ENCODE measurements at places on chromosomes 1 and 21. TPM values are rescaled to one million over a fixed set of nuclear protein-coding genes. Genes with fewer than 3 reads are reported as not detected.

Gene SDHB
- 79.8 TPM for total RNA-seq

Gene NPPA
- 2.6 TPM for total RNA-seq

Gene DEPDC1
- total RNA-seq, result 1.2 TPM

Gene SYT2
- not detected for total RNA-seq

Gene NBL1
- 126 TPM for total RNA-seq

Gene FLVCR1
- total RNA-seq, result 6.3 TPM

GRCh38 chr1:153748903-153749302 is 21.1 kb downstream of the INTS3 start:
- no peak for DNase-seq
- H3K4me3 ChIP-seq, result no peak overlapping the region
- peaks cover 85% of the 10 kb centered on the region for H3K36me3 ChIP-seq
- H3K27me3 ChIP-seq, result no peaks in the 10 kb centered on the region
- H3K4me1 ChIP-seq, result peaks cover 43% of the 10 kb centered on the region

DNA sequence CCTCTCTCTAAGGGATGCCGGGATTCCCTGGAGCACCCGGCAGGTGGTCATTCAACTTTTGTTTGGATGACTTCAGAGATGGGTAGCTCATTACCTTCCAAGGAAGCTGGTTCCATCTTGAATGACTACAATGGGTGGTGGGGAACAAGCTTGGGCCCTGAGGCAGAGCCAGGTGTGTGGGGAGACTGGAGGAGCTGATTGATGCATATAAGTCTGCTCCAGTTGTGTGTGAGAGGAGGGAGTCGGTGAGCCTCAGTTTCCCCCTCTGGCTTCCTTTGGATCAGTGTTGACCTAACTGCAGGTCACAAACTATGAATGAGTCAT is 133.8 kb upstream of the ZBTB40 start:
- no peaks in the 10 kb centered on the region for H3K4me1 ChIP-seq
- no peaks in the 10 kb centered on the region for H3K36me3 ChIP-seq
- H3K27me3 ChIP-seq, result peaks cover 24% of the 10 kb centered on the region
- no peak overlapping the region for H3K4me3 ChIP-seq

DNA sequence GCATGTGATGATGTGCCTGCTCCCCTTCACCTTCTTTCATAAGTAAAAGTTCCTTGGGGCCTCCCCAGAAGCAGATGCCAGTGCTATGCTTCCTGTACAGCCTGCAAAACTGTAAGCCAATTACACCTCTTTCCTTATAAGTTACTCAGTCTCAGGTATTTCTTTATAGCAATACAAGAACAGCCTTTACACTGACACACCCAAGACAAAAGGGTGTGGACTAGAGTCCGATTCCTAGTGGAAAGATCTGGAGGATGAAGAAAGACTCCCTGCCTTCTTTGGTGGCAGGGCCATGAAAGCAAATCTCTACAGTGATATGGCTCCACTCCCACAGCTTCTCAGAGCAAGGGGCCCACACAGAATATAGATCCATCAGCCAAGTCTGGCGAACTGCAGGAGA is 209.7 kb upstream of the ST6GALNAC5 start:
- H3K27ac ChIP-seq, result no peak overlapping the region
- no peak for DNase-seq
- no peaks in the 10 kb centered on the region for H3K36me3 ChIP-seq
- no peak overlapping the region for H3K4me3 ChIP-seq
- H3K4me1 ChIP-seq, result no peaks in the 10 kb centered on the region
- H3K27me3 ChIP-seq, result no peaks in the 10 kb centered on the region

DNA sequence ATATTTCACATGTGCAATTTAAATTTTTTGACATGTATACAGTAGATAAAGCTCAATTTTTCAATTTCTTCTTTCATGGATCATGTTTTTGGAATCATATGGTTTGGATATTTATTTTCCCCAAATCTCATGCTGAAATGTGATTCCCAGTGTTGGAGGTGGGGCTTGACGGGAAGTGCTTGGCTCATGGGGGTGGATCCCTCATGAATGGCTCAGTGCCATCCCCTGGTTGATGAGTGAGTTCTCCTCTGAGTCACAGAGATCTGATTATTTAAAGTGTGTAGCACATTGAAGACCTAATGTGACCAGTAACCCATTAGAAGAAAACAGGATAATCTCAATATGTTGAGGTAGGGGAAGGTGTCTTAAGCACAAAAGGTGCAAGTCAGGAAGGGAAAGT is 9.1 kb upstream of the IFI16 start:
- DNase-seq, result peak; percentile 59
- H3K4me1 ChIP-seq, result peaks cover 38% of the 10 kb centered on the region
- no peaks in the 10 kb centered on the region for H3K36me3 ChIP-seq
- H3K4me3 ChIP-seq, result peak overlapping the region; percentile 51
- H3K27ac ChIP-seq, result peak overlapping the region; percentile 82

DNA sequence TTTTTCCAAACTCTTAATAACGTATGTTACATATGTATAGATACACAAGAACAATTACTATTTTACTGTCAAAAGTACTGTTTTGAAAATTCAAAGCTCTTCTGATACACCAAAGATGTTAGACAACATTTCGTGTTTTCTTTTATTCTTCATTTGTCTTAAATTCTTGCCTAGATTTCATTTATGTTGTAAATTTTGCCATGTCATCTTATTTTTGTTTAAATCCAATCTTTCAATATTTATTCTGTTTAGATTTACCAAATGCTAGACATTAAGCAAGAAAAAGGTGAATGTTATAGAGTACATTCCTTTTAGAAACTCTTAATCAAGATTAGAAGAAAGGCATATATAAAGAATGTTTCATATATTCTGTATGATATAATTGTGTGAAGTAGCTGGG is 876.9 kb downstream of the KCNT2 start:
- H3K4me3 ChIP-seq, result no peak overlapping the region
- no peaks in the 10 kb centered on the region for H3K36me3 ChIP-seq
- DNase-seq, result no peak
- no peaks in the 10 kb centered on the region for H3K27me3 ChIP-seq
- H3K27ac ChIP-seq, result no peak overlapping the region

DNA sequence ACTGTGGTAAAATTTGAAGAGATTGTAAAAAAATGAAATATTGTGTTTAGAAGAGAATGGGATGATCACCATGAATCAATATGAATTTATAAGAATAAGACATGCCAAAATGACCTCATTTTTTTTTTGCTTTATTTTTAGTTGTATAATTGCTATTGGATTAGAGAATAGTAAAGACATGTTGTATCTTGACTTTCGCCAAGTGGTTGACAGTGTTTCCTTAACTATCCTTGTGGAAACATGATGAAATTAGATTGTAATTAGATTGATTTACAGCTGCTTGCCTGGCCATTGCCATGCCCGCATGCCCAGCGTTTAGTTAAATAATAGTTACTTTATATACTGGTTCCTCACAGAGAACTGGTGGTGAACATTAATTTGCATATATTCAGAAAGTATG is 154.9 kb downstream of the MAGI3 start:
- no peaks in the 10 kb centered on the region for H3K27me3 ChIP-seq
- no peak for DNase-seq
- H3K27ac ChIP-seq, result no peak overlapping the region
- H3K4me3 ChIP-seq, result no peak overlapping the region
- no peaks in the 10 kb centered on the region for H3K36me3 ChIP-seq

DNA sequence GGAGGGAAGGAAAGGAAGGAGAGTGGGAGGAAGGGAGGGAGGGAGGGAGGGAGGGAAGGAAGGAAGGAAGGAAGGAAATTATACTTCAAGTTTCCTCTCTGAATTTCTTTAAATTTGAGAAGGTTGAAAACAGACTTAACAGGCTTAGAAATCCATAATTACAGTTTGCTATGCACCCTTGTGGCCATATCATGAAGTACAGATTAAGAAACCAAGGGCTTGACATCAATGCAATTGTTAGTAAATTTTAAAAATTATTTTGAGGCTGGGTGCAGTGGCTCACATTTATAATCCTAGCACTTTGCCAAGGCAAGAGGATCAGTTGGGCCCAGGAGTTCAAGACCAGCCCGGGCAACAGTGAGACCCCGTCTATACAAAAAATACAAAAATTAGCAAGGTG is 14.4 kb downstream of the ANP32E start:
- no peak for DNase-seq
- no peaks in the 10 kb centered on the region for H3K4me1 ChIP-seq
- no peak overlapping the region for H3K4me3 ChIP-seq
- no peak overlapping the region for H3K27ac ChIP-seq

DNA sequence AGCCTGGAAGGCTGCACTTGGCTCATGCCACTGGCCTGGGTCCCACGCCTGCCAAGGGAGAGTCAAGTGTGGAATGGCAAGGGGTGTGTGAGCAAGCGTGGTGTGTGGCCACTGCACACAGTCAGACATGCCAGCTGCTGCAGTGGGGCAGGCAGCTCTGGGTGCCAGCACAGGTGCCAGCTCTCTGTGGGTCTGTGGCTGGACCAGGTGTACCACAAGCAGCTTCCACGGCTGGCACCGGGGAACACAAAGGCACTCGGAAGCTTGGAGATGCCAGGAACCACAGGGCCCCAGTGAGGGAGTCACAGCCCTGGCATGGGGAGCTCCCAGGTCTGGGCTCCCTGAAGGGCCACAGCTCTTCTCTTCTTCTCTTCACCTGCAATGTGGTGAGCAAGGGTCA is 34.8 kb downstream of the ACTL8 start:
- no peaks in the 10 kb centered on the region for H3K4me1 ChIP-seq
- no peak for DNase-seq
- no peaks in the 10 kb centered on the region for H3K36me3 ChIP-seq
- no peak overlapping the region for H3K27ac ChIP-seq

DNA sequence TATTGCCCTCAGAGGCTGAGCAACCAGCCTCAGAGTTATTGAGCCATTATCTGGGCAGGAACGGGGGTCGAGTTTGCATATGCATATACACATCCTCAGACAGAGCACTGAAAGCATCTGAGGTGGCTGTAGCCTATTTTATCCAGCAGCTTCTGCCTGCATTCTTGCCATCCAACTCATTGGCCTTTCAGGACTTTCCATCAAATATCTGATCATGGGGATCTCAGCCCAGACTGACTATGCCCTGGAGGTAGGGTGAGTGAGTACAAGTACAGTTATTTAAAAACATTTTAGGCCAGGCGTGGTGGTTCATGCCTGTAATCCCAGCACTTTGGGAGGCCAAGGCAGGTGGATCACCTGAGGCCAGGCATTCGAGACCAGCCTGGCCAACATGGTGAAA is 1.8 kb upstream of the MTF1 start:
- H3K36me3 ChIP-seq, result peaks cover 69% of the 10 kb centered on the region
- H3K4me1 ChIP-seq, result peaks cover 32% of the 10 kb centered on the region
- H3K27ac ChIP-seq, result no peak overlapping the region
- no peak for DNase-seq

DNA sequence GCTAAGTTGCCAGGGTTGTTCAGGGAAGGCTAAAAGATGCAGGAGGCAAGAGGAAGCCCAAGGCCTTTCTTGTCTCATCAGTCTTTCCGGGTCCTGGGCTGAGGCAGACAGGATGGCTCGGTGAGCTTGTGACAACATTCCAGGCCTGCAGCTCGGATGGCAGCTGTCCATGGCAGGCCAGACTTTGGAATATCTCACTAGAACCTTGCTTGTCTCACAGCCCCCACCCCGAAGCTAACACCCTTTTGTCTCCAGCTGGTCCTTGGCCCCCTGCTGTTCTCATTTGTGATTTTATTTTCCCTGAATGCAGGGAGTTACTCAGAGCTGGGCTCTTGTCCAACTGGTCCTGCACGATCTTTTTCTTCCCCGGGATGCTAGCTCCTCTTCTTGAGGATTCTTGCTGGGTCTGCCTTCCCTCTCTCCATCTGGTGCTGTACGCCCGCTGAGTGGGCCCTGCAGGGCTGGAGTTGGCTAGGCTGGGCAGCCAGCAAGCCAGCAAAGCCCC is 477.2 kb upstream of the CAMK1G start:
- no peak for DNase-seq
- no peak overlapping the region for H3K4me3 ChIP-seq
- no peaks in the 10 kb centered on the region for H3K4me1 ChIP-seq
- H3K27me3 ChIP-seq, result no peaks in the 10 kb centered on the region

- no peaks in the 10 kb centered on the region for H3K36me3 ChIP-seq
- H3K27me3 ChIP-seq, result no peaks in the 10 kb centered on the region
- H3K4me1 ChIP-seq, result peaks cover 44% of the 10 kb centered on the region
These were observed 3.9 kb downstream of the SPEN start for GRCh38 chr1:15851210-15852035.

- no peak overlapping the region for H3K4me3 ChIP-seq
- no peak for DNase-seq
- no peak overlapping the region for H3K27ac ChIP-seq
- no peaks in the 10 kb centered on the region for H3K36me3 ChIP-seq
- no peaks in the 10 kb centered on the region for H3K4me1 ChIP-seq
- H3K27me3 ChIP-seq, result no peaks in the 10 kb centered on the region
These were observed 226.7 kb downstream of the KCNT2 start for GRCh38 chr1:196381544-196381943.

DNA sequence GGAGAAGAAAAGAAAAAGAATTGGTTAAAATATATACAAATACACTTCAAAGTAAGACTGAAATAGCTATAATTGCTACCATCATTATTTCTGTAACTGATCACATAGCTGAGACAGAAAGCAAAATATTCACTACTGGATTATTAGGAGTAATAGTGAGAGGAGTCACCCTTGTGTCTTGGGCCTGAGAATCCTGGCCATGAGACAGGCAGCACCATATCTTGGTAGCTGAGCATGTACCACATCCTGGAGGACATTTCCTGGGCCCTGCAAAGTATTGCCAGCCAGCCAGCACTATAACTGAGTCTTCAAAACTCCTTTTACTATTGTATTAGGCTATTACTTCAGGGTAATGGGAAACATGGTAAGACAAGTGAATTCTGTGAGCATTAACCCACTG is 63.5 kb downstream of the C1orf185 start:
- H3K27me3 ChIP-seq, result no peaks in the 10 kb centered on the region
- DNase-seq, result no peak
- H3K4me1 ChIP-seq, result peaks cover 5% of the 10 kb centered on the region
- no peak overlapping the region for H3K4me3 ChIP-seq
- H3K27ac ChIP-seq, result no peak overlapping the region

DNA sequence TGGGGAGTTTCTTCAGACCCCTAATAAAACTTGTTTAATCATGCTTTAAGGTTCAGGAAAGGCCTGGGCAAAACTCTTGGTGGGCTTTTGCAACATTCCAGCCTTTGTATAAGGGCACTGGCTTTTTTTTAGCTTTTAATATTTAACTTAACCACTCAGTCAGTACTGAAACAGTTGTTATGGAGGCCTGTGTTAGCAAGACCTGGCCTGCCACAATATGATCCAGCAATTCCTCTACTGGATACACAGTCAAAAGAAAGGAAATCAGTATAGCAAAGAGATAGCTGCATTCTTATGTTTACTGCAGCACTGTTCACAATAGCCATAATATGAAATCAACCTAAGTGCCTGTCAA is 75.1 kb upstream of the COG2 start:
- H3K36me3 ChIP-seq, result no peaks in the 10 kb centered on the region
- no peak overlapping the region for H3K27ac ChIP-seq
- H3K4me1 ChIP-seq, result peaks cover 4% of the 10 kb centered on the region
- H3K27me3 ChIP-seq, result no peaks in the 10 kb centered on the region

Data from lower lobe of right lung (tissue), 2 donors.